Psoas muscle (tissue), 8 donors: ENCODE measurements at places on chromosomes 12 and 14. TPM values are rescaled to one million over a fixed set of nuclear protein-coding genes. Genes with fewer than 3 reads are reported as not detected.

ZFYVE1 gene
- total RNA-seq, result 15.4 TPM

OR4E2 gene
- total RNA-seq, result not detected

HOXC6 gene
- total RNA-seq, result 17.3 TPM

CHURC1 gene
- total RNA-seq, result 112 TPM

CACNA2D4 gene
- total RNA-seq, result 0.93 TPM

SOX5 gene
- 2.4 TPM for total RNA-seq

NUDT14 gene
- 23.3 TPM for total RNA-seq

GPR132 gene
- 0.34 TPM for total RNA-seq

GRCh38 chr14:91897106-91897701 is 29.9 kb upstream of the TC2N start:
- no peaks in the 10 kb centered on the region for H3K36me3 ChIP-seq
- peaks cover 10% of the 10 kb centered on the region for H3K27me3 ChIP-seq
- no peaks in the 10 kb centered on the region for H3K4me1 ChIP-seq
- no peak overlapping the region for H3K27ac ChIP-seq

GRCh38 chr12:63348556-63348955 is 197.6 kb upstream of the AVPR1A start:
- DNase-seq, result no peak
- no peaks in the 10 kb centered on the region for H3K36me3 ChIP-seq
- H3K27me3 ChIP-seq, result no peaks in the 10 kb centered on the region
- no peaks in the 10 kb centered on the region for H3K4me1 ChIP-seq

GRCh38 chr14:73780391-73780790 is 66.2 kb upstream of the PNMA1 start:
- H3K36me3 ChIP-seq, result no peaks in the 10 kb centered on the region
- no peaks in the 10 kb centered on the region for H3K27me3 ChIP-seq
- no peak for DNase-seq
- no peak overlapping the region for H3K4me3 ChIP-seq

GRCh38 chr14:55340482-55340881 is 69.3 kb downstream of the FBXO34 start:
- no peak for DNase-seq
- H3K36me3 ChIP-seq, result no peaks in the 10 kb centered on the region
- H3K4me1 ChIP-seq, result peaks cover 56% of the 10 kb centered on the region
- no peak overlapping the region for H3K4me3 ChIP-seq
- no peaks in the 10 kb centered on the region for H3K27me3 ChIP-seq
- H3K27ac ChIP-seq, result peak overlapping the region; percentile 64

DNA sequence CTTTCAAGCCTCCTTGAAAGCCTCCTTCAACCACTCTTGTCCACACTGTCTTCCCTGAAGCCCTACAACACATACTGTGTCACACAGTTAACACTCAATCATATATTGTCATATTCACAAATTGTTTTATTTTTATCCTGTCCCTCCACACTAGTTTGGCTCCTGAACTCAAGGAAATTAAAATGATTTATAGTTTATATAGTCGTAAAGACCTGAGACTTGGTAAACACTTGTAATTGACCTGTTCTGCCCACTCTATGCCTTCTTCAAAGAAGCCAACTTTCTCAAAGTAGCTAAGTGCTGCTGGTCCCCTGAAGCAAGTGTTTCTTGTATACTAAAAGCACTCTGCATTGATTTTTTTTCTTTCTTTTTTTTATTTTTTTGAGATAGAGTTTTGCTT is 15.6 kb upstream of the NEK9 start:
- H3K4me1 ChIP-seq, result peaks cover 43% of the 10 kb centered on the region
- DNase-seq, result no peak
- no peak overlapping the region for H3K4me3 ChIP-seq

GRCh38 chr12:95277139-95277538 is 59.5 kb downstream of the VEZT start:
- H3K27ac ChIP-seq, result no peak overlapping the region
- DNase-seq, result no peak
- peaks cover 6% of the 10 kb centered on the region for H3K4me1 ChIP-seq
- H3K4me3 ChIP-seq, result no peak overlapping the region
- H3K27me3 ChIP-seq, result no peaks in the 10 kb centered on the region

DNA sequence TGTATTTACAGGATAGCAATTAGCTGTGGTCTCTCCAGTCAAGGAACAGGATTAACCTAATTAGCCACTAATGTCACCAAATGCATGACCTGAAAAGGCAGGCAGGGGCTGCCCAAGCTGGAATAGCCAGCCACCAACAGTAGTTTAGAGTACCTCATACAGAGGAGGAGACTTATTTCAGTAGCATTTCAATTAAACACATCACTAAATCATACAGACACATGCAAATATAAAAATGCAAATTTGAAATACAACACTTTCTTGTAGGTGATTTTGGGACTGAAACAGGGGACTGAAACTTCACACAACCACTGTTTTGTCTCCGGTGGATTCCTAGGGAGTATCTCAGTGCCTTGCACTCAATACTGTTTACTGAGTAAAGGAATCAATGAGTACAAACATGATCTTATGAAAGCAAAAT is 636 bp upstream of the IFNG-AS1 start:
- no peak overlapping the region for H3K4me3 ChIP-seq
- H3K27ac ChIP-seq, result no peak overlapping the region
- no peaks in the 10 kb centered on the region for H3K4me1 ChIP-seq
- no peaks in the 10 kb centered on the region for H3K36me3 ChIP-seq
